ENCODE measurements at places on chromosomes 5 and 9.

DNA sequence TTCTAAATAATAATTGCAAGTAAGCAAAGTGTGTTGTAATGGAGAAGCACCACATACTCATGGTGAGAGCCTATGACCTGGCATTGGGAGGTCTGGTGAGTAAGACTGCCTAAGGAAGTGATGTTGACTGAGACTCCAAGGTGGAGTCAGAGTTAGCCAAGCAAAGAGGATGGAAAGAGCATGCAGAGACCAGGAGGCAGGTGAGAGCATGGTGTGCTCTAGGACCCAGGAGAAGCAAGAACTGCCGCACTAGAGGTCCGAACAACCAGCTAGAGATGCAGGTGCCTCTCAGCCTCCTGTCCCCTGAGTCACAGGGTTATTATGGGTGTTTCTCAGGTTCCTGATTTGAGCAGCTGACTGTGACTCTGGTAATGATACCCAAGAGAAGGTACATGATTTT, 27.3 kb downstream of the ANP32B start:
- no peak for DNase-seq

DNA sequence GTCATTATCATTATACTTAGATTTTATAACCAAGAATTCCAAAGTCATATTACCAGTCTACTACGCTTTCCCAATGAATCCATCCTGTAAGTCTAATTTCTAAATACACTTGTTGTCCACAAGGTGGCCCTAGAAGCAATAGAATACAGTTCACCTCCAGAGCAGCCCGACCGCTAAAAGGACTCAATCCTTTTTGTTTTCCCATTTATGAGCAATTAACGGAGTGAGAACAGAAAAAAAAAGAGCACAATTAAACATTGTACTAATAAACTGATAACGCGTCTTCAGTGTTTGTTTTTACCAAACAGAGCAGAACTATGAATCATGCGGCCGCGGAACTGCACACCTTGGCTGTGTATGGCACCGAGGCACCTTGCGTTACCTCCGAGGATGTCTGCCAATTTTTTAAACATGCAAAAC, 160.7 kb upstream of the DAPK1 start:
- DNase-seq: peak; percentile 70

GRCh38 chr5:180070756-180071530, 616 bp downstream of the RNF130 start:
- DNase-seq: no peak

GRCh38 chr9:105243015-105243686, 1.3 kb upstream of the SLC44A1 start:
- no peak for DNase-seq

GRCh38 chr5:180109920-180110319, 38.4 kb upstream of the RNF130 start:
- DNase-seq: no peak

- DNase-seq: no peak
Observed at GRCh38 chr9:117737721-117738226, 33.6 kb downstream of the TLR4 start.

GRCh38 chr5:160605266-160605665, 183.6 kb downstream of the PTTG1 start:
- no peak for DNase-seq

All from NT2/D1 (cell line).